Subcutaneous preadipocyte (primary cell): ENCODE measurements at places on chromosomes 1 and 21. TPM values are rescaled to one million over a fixed set of nuclear protein-coding genes. Genes with fewer than 3 reads are reported as not detected.

ICOSLG gene
- total RNA-seq: 0.37 and 0.39 TPM in 2 replicates

SOX13 gene
- 11.4 and 12.9 TPM in 2 replicates for total RNA-seq

MROH9 gene
- 0.37 TPM in 1 of 2 replicates, not detected in the other for total RNA-seq

HLCS gene
- 25.4 and 37.1 TPM in 2 replicates for total RNA-seq

GLMP gene
- 54.3 and 69.4 TPM in 2 replicates for total RNA-seq

MAD2L2 gene
- 36.6 and 41.2 TPM in 2 replicates for total RNA-seq

LBR gene
- total RNA-seq: 52.5 and 81.7 TPM in 2 replicates

S100A7A gene
- total RNA-seq: not detected in 2 replicates

SAMD13 gene
- 0.73 and 1.4 TPM in 2 replicates for total RNA-seq

RNU11 gene
- total RNA-seq: not detected in 2 replicates

CR1L gene
- total RNA-seq: not detected in 2 replicates

APP gene
- total RNA-seq: 231 and 315 TPM in 2 replicates

ATP6V0B gene
- 70.5 and 84.3 TPM in 2 replicates for total RNA-seq

ADORA1 gene
- total RNA-seq: 0.37 and 0.59 TPM in 2 replicates

RAP1A gene
- total RNA-seq: 12.1 and 14.3 TPM in 2 replicates

ECM1 gene
- total RNA-seq: 23.9 and 26.8 TPM in 2 replicates

CALML6 gene
- under 0.01 and 0.20 TPM in 2 replicates for total RNA-seq

IGSF3 gene
- 0.39 and 1.5 TPM in 2 replicates for total RNA-seq

AJAP1 gene
- total RNA-seq: under 0.01 TPM in 2 replicates

RGS13 gene
- total RNA-seq: under 0.01 TPM in 1 of 2 replicates, not detected in the other

OR2M3 gene
- total RNA-seq: not detected in 2 replicates

OVAAL gene
- not detected in 2 replicates for total RNA-seq

LCE2A gene
- total RNA-seq: not detected in 2 replicates

RAB25 gene
- not detected in 2 replicates for total RNA-seq

RHCE gene
- 0.20 and 0.73 TPM in 2 replicates for total RNA-seq

AKNAD1 gene
- 0.73 and 1.2 TPM in 2 replicates for total RNA-seq

S100A2 gene
- total RNA-seq: 1.5 and 1.6 TPM in 2 replicates

NCAM2 gene
- 0.39 and 1.1 TPM in 2 replicates for total RNA-seq

OR14A16 gene
- not detected in 2 replicates for total RNA-seq

HES2 gene
- under 0.01 TPM in 1 of 2 replicates, not detected in the other for total RNA-seq

ST6GALNAC5 gene
- 0.37 and 0.39 TPM in 2 replicates for total RNA-seq

JUN gene
- total RNA-seq: 77.5 and 89.9 TPM in 2 replicates

ALX3 gene
- not detected in 2 replicates for total RNA-seq
